ENCODE measurements at places on chromosomes 16 and 17. TPM values are rescaled to one million over a fixed set of nuclear protein-coding genes. Genes with fewer than 3 reads are reported as not detected.
A peak's percentile ranks its signal among the peaks of the same experiment; 100 is the strongest.

- no peaks in the 10 kb centered on the region for H3K4me1 ChIP-seq
- no peaks in the 10 kb centered on the region for H3K27me3 ChIP-seq
- no peak overlapping the region for H3K4me3 ChIP-seq
- H3K27ac ChIP-seq: no peak overlapping the region
Measured at GRCh38 chr16:51761001-51761400, 609.9 kb upstream of the SALL1 start.

DNA sequence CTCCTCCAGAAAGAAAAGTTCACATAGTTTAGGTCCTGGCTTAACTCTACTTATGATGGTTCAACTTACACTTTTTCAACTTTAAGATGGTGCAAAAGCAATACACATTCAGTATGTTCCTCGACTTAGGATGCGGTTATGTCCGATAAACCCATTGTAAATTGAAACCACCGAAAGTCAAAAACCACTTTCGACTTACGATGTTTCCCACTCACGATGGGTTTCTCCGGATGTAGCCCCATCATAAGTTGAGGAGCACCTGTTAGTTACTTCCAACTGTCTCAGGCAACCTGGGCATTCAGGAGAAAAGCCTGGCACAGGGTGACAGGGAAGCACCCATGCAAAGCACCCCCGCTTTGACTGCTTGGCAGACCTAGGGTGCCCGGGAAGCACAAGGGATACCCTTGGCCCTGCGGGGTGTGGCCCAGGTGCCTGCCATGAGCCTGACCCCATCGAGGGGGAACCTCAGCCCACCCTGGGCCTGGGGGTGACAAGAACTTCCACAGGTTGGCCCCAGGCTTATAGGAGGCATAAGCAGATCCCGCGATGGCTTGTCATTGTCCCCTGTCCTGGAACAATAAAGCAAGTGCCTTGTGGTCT, 14.0 kb downstream of the UNC119 start:
- DNase-seq: no peak
- no peak overlapping the region for H3K4me3 ChIP-seq
- no peak overlapping the region for H3K27ac ChIP-seq
- no peaks in the 10 kb centered on the region for H3K27me3 ChIP-seq
- H3K36me3 ChIP-seq: no peaks in the 10 kb centered on the region

- H3K27me3 ChIP-seq: no peaks in the 10 kb centered on the region
- no peak overlapping the region for H3K27ac ChIP-seq
- no peak overlapping the region for H3K4me3 ChIP-seq
Measured at GRCh38 chr16:5078626-5079025, 7.0 kb downstream of the ALG1 start.

- DNase-seq: no peak
- H3K36me3 ChIP-seq: no peaks in the 10 kb centered on the region
- no peaks in the 10 kb centered on the region for H3K4me1 ChIP-seq
Measured at GRCh38 chr17:74554909-74555308, 9.0 kb upstream of the CD300C start.

GRCh38 chr16:84550096-84550495, 45.6 kb upstream of the MEAK7 start:
- H3K27me3 ChIP-seq: no peaks in the 10 kb centered on the region
- H3K36me3 ChIP-seq: no peaks in the 10 kb centered on the region
- peak; percentile 3 for DNase-seq
- no peaks in the 10 kb centered on the region for H3K4me1 ChIP-seq
- no peak overlapping the region for H3K27ac ChIP-seq

The TBX4 gene
- 22.3 TPM for total RNA-seq

Data from lower lobe of right lung (tissue), 2 donors.